CD4-positive, alpha-beta T cell treated with Interleukin-6 for 4 hours (primary cell): ENCODE measurements at places on chromosomes 7 and 10.

DNA sequence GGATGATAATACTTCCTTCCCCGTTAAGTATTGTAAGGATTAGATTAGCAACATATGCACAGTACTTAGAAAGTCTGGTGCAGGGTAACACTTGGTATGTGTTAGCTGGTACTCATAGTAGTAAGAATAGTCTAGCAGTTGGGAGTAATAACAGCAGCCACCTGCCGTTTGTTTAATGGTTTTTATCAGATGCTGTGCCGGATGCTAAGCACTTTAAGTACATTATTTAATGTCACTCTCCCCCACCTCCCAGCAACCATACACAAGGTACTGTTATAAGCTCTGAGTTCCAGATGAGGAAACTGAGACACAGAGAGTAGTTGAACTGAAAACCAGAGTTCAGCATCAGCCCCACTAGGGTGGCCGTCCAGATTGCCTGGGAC lies 60.1 kb downstream of the ZMIZ1 start:
- no peak for DNase-seq

GRCh38 chr10:3570855-3571266 lies 214.1 kb downstream of the KLF6 start:
- DNase-seq = no peak

GRCh38 chr7:54701982-54702381 lies 57.0 kb downstream of the SEC61G start:
- DNase-seq = no peak

DNA sequence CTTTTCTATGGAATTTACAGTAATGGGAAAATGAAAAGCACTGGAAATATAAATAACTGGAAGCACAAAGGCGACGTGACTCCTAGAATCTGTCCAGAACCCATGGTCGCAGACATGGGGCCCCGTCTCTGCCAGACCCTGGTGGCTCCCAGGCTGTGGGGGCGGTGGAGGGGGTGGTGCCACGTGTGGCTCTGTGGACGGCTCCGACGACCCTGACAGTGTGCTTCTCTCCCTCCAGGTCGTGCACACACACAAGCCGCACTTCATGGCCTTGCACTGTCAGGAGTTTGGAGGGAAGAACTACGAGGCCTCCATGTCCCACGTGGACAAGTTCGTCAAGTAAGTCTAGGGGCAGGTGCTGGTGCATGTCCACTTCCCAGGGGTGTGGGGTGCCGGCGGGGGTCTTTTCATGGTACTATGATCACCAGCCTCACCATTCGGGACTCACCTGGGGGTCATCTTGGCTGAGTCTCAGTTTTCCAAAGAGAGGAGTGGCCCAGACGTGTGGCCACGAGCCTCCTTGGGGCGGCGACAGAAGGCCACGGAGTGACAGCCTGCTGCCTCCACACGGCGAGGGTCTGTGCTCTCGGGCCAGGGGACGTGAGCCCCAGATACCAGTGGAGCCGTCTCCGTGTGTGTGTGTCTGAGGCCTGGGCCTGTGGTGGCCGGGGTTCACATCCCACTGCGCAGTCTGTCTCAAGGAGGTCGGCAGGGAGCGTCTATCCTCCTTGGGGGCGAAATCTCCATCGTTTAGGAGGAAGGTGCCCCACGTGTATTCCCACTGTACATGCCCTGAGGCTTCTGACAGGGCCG lies 108.2 kb downstream of the INPP5A start:
- no peak for DNase-seq

DNA sequence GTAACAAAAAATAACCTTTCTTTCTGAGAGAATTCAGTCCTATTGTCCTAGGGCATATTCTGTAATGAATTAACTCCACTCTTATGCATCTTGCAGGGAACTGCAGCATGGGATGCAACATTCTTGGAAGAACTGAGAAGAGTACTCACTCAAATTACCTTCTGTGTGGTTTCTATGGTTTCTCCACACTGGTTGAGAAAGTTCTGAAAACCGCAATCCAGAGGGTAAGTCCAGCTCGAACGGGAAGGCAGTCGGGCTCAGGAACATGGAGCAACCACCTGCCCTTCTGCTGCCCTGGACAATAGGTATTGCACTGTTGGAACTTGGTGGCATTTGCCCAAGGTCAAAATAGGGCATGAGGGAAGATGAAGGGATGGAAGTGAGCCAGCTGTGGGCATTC lies 59.6 kb upstream of the CDK13 start:
- DNase-seq = no peak

DNA sequence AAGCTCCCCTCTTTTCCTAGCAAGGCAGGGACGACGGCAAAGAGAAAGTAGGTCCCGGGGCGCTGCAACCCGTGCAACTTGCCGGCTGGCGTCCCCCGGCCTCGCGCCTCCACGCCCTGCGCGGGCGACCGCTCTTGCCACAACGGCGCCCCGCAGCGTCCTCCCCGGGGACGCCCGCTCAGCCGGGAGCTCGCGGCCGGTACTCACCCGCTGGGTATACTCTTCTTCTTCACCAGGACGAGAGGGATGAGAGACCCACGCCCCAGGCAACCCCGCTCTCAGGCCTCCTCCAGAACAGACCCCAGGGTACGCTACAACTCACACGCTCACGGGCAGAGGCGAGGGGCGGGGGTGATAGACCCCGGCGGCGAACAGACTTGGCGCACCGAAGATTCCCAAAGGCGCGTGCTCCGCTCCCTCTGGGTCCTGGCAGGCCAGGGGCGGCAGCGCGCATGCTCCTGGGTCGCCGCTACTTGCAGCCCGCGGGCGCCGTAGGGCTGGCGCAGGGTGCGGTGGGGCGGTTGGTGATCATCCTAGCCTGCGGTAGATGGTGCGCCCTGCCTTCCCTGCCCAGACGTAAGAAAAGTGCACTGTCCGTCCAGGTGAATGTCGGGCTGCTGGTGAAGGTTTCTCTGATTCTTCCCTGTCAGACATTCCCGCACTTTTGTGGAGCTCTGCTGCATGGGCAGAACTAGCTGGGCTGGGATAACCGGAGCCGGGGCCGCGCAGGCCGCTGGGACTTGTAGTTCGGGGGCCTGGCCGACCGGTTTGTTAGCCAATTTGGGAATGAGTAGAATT lies at the start of gene CC2D2B:
Gene CC2D2B (plus strand): TSS at position 520 of the 798 bp plus-strand sequence. CDS start 3,349 bp downstream, outside the sequence.
- DNase-seq = peak; percentile 71

- no peak for DNase-seq
These were observed 165.4 kb upstream of the DPP6 start for GRCh38 chr7:153886506-153887441.

- DNase-seq = no peak
These were observed 6.3 kb downstream of the NOS3 start for GRCh38 chr7:150997075-150997511.

GRCh38 chr10:34804306-34804705 lies 10.8 kb downstream of the PARD3 start:
- no peak for DNase-seq

DNA sequence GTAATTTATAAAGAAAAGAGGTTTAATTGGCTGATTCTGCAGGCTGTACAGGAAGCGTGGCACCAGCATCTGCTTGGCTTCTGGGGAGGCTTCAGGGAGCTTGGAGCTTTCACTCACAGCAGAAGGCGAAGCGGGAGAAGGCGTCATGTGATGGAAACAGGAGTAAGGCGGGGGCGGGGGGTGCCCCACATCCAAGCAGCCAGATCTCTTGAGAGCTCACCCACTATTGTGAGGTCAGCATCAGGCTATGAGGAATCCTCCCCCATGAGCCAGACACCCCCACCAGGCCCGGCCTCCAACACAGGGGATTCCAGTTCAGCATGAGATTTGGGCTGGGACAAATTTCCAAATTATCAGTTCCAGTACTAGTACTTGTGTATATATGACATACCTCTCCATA lies 46.2 kb downstream of the WDR37 start:
- DNase-seq = no peak

GRCh38 chr10:128963211-128964099 lies 503.6 kb upstream of the MGMT start:
- no peak for DNase-seq

DNA sequence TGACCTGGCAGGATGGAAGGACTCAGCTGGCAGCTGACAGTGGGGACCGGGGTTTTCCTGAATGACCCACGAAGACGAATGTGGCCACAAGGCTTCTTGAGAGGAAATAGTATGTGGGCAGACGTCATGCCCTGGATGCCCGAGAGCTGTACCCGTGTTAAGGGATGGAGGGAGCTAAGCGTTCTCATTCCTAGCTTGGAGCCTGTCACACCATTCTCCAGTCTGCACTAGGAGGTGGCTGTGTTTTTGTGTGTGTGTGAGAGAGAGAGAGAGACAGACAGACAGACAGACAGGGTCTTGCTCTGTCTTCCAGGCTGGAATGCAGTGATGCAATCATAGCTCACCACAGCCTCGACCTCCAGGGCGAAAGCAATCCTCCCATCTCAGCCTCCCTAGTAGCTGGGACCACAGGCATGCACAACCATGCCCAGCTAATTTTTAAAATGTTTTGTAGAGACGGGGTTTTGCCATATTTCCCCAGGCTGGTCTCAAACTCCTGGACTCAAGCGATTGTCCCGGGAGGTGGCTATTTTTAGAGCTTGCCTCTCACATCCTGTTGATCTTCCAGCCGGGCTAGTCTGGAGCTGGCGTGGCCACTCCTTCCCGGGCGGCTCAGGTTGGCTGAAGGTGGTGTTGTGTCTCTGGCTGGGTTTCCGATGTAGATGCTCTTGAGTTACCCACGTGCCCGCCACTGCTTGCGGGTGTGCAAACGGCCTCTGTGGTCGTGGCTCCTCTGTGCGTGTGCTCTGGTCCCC lies 2.1 kb downstream of the AMZ1 start:
- DNase-seq = no peak

DNA sequence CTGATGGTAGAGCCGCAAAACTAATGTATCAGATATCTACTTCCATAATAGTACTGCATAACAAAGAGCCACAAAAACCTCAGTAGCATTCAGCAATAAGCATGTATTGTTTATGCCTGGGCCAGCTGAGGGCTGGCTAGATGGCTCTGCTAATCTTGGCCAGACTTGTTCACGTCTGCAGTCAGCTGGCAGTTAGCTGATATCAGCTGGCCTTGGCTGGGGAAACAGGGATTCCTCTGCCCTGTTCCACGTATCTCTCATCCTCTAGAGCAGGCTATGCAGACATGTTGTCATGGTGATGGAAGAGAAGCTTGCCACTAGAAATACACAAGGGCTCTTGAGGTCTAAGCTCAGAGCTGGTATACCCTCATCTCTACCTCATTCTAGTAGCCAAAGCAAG lies 62.9 kb downstream of the GRM8 start:
- no peak for DNase-seq

- no peak for DNase-seq
These were observed 498.7 kb upstream of the MKI67 start for GRCh38 chr10:128624656-128625530.

DNA sequence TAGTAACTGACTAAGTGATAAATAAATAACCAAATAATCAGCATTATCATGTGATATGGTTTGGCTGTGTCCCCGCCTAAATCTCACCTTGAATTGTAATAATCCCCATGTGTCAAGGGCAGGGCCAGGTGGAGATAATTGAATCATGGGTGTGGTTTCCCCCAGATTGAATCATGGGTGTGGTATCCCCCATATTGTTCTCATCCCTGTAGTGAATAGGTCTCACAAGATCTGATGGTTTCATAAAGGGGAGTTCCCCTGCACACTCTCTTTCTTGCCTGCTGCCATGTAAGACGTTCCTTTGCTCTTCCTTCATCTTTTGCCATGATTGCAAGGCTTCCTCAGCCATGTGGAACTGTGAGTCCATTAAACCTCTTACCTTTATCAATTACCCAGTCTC lies 72.1 kb upstream of the NRP1 start:
- no peak for DNase-seq

DNA sequence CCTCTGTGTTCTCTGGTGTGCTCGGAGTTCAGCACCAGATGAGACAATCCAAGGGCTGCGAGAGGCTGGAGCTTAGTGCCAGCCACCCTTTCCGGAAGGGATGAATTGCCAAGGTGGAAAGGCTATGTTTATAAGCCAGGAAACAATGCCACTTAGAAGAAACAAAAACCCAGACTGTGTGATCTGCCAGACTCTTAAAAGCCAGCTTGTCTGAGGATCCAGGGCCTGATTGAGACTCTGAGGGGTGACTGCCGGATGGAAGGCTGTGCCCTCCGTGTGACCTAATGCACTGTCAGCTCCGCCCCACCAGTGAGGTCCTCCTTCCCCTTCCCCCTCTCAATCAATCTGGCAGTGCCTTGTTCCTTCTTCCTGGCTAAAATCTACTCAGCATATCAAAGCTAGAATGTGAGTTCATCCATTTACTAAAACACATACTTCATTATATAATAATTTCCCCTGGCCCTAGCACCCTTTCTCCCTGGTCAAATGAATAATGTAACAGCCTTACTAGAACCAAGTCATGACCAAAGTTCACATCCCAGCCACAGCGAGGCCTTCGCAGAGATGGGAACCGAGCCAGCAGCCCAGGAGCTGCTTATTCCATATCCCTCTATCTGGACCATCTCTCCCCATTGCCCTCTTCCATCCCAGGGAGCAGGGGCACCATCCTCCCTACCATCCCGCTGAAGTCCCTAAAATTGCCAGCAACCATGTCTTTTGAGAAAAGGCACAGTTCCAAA lies 25.5 kb downstream of the FAM107B start:
- no peak for DNase-seq

DNA sequence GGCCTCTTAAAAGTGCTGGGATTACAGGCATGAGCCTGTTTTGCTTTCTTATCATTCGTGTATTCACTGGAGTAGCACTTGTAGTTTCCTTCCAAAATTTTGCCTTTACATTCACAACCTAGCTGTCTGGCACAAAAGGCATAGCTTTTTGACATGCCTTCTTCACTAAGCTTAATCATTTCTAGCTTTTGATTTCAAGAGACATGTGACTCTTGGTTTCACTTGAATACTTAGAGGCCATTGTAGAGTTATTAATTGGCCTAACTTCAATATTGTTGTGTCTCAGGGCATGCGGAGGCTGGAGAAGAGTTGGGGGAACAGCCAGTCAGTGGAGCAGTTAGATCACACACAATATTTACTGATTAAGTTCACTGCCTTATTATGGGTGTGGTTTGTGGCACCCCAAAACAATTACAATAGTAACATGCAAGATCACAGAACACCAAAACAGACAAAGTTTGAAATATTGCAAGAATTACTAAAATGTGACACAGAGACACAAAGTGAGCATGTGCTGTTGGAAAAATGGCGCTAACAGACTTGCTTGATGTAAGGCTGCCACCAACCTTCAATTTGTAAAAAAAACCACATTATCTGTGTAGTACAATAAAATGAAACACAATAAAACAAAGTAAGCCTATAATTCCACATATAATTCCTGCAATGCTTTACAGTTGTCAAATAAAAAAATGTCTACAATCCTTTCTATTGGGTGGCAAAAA lies 43.1 kb downstream of the BRAF start:
- no peak for DNase-seq

DNA sequence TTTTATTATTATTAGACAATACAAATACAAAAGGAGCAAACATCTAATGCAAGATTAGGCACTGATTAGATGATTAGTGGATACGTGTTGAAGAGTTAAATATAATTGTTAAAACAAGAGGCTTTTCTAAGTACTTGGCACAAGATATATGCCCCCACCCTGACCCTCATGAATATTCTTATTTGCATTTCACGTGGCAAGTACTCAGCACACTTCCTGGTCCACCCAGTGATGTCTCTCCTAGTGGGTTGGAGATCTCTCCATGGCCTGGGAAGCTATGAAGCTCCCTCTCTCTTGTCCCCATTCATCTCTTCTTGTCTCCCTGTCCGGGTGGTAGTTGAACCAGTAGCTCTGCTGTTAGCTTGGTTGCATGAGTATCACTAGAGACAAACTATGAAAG lies 375.3 kb downstream of the ADRA2A start:
- DNase-seq = no peak

- DNase-seq = no peak
These were observed 108.5 kb downstream of the ARHGAP12 start for GRCh38 chr10:31820096-31820495.
